CD4-positive, alpha-beta T cell treated with Interleukin-12 subunit alpha and Interleukin-12 subunit beta, for 1 hour (primary cell): ENCODE measurements at places on chromosomes 1 and 21.

DNA sequence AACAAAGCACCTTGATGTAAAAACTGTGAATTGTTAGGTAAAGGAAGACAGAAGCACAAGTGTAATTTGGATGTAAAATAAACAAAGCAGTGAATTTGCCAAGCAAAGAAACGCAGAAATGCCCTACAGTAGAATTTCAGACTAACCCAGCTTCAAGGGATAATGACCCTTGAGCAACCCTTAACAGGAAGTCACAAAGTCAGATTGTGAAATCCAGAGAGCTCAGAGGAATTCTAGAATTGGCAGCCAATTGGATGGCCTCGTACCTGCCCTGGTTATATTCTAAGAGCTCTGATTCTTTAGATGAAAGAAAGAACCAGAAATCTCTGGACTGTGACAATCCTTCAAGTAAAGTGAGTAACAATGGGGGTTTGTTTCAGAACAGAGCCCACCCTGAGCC is 152.7 kb upstream of the CHRM3 start:
- DNase-seq: no peak

DNA sequence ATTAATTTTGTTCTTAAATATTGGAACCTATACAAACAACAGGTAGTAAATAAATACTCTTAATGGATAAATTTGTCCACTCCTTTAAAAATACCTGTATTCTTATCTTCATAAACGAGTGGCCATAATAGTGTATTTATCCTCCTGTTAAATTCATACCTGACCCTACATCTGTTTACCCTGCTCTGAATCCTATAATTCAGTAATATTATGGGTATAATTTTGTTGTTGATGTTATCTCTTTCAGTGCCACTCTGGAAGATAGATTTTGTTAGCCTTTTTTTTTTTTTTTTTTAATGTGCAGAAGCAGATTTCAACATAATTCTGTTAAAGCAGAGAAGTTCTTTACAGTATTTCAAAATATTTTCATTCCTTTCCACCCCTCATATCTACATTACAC is 1337.9 kb downstream of the PLA2G4A start:
- no peak for DNase-seq

- DNase-seq: no peak
These were observed 59.7 kb downstream of the MT1HL1 start for GRCh38 chr1:236944556-236944955.

- DNase-seq: no peak
These were observed 13.8 kb downstream of the RBM34 start for GRCh38 chr1:235147269-235147668.

DNA sequence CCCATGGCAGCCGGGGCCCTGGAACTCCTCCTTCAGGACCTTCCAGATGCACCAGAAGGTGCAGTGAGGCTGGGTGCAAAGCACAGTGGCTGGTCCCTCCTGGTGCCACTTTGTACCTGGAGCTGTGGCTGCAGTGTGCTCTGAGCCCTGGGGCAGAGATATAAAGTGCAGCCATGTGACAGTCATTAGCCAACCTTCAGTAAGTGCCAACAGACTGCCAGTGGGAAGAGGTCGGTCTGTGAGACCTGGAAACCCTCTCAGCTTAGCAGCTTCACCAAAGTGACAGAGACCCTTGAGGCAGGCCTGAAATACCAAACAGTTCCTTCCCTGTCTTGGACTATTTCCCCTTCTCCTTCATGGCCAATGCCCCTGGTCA is 26.7 kb upstream of the NGF start:
- DNase-seq: no peak
